ENCODE measurements at places on chromosomes 2 and 18.
A peak's percentile ranks its signal among the peaks of the same experiment; 100 is the strongest.

DNA sequence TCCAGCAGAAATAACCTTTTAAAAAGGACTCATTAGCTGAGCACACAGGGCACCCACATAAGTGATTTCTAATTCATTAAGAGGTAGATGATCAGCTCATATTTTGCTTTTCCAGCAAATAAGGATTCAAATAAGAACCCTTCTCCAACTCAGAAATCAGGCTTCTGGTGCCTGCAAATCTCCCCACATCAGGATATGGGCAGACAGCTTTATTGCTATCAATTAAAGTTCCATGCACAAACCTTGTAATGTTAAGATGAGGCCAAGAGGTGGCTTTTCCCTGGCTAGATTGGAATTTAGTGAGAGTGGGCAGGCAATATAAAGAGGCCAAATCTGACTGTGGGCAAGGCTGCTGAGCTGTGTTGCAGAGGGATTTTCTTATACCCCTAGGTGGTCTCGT is 193.6 kb downstream of the SH3RF3 start:
- DNase-seq: no peak

GRCh38 chr2:224612578-224612977 is 27.4 kb upstream of the CUL3 start:
- DNase-seq: no peak

GRCh38 chr2:18790509-18791171 is 201.3 kb upstream of the NT5C1B start:
- DNase-seq: no peak

DNA sequence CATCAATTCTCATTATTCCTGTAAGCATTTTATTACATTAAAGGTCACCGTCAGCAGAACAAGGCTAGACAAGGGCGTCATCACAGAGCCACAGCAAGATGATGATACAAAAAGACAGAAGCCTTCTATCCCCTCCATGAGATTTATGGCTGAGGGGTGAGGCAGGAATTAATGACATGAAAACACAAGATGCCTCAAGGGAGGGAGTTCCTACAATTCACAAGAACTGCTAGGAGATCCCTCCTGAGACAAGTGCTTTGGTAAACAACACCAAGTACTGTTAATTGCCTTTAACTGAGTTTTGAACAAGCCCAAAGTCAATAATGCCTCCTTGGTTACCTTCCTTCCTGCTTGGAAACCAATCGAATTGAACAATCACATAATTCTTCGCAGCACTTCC is 14.1 kb downstream of the ADD2 start:
- DNase-seq: no peak

DNA sequence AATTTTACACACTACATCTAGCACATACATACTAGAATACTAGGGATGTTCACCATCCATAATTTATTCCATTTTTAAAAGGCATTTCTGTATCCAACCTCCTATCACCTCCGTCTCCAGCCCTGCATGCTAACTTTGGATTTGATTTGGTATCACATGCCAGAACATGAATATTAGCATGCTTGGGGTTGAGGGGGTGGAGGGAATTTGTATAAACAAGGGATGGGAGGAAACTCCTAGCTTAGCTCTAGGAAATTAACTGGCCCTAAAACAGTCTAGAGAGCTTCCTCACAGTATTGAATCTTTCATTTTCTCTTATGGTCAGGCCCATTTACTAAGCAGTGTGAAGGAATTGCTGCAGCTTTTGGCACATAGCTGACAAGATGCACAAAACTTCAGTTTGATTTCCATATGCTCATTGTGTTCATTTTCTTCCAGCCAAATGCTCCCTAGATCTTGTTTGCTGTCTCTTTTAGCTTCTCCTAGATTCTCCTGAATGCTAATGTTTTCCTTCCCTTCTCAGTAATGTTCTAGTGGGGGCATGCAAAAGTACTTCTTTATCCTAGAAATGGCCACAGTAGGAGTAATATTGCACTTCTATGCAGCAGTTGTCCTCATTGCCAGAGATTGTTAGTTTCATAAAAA is 135.2 kb downstream of the VWC2L start:
- no peak for DNase-seq

DNA sequence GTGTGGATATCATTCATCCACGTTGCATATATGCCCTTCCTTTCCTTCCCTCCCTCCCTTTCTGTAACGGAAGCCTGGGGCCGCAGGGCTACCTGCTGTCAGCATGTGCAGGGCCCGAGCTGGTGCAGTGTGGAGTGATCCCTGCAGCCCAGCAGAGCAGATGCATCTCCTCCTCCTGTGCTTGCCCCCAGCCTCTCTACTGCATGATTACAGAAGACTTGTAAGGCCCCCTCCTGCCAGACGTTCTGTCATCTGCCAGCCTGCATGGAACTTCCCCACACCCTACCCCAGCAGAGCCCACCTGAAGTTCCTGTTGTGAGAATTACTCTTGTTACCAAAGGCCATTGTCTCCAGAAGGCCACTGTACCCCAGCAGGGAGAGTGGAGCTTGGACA is 67.5 kb upstream of the FOSL2 start:
- DNase-seq: no peak

DNA sequence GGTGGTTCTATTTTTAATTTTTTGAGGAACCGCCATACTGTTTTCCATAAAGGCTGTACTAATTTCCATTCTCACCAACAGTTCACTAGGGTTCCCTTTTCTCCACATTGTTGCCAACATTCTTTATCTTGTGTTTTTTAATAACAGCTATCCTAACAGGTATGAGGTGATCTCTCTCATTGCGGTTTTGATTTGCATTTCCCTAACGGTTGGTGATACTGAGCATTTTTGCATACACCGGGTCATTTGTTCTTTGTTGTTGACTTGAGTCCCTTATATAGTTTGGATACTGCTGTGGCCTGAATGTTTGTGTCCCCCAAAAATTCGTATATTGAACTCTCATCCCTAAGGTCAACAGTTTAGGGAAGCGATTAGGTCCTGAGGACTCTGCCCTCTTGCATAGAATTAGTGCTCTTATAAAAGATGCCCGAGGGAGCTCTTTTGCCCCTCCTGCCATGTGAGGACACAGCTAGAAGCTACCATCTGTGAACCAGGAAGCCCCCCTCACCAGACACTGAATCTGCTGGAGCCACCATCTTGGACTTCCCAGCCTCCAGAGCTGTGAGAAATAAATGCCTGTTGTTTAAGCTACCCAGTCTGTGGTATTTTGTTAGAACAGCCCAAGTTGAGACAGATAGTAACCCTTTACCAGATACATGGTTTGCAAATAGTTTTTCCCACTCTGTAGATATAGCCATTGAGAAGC is 4.7 kb downstream of the IMP4 start:
- no peak for DNase-seq

GRCh38 chr2:233433794-233434193 is 79.5 kb downstream of the DGKD start:
- DNase-seq: no peak

DNA sequence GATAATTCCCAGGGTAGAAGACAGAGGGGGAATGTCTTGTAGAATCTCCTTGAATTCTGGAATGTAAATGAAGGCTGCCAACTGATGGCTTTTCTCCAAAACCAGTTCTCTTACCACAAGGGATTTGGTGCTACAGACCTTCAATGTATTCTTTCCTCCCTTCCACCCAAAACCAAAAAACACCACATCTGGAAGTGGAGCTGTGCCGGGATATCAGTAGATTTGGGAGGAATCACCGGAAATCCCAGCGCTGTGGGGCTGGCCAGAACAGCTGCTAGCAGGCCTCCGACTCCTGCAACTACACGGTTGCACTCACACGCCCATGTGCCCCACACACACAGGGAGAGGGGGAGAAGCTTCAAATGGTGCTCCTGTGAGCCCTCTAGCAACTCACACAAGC is 45.7 kb downstream of the RPL31 start:
- no peak for DNase-seq

DNA sequence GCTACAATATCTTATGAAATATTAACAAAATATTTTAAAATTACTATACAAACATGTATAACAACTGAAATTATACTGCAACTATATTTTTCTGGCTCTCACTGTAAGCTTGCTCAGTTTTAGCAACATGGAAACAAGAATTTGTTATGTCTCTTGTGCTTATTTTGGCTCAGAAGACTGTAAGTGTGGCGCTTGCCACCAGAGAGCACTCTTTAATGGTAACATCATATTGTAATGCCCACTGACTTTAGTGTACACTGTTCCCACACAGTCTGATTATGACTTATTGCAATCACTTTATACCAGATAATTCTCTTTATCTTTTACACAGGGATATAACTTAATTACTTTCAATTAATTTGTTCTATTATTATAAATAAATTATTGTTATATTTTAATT is 1500.6 kb upstream of the TMEFF2 start:
- DNase-seq: peak; percentile 4

- DNase-seq: no peak
Observed at GRCh38 chr2:47198985-47199451, 43.9 kb upstream of the STPG4 start.

GRCh38 chr18:48216639-48217257 is 192.4 kb downstream of the ZBTB7C start:
- no peak for DNase-seq

- no peak for DNase-seq
Observed at GRCh38 chr2:167181134-167181533, 292.9 kb downstream of the XIRP2 start.

GRCh38 chr2:33052361-33052735 is 105.6 kb downstream of the LTBP1 start:
- DNase-seq: no peak

DNA sequence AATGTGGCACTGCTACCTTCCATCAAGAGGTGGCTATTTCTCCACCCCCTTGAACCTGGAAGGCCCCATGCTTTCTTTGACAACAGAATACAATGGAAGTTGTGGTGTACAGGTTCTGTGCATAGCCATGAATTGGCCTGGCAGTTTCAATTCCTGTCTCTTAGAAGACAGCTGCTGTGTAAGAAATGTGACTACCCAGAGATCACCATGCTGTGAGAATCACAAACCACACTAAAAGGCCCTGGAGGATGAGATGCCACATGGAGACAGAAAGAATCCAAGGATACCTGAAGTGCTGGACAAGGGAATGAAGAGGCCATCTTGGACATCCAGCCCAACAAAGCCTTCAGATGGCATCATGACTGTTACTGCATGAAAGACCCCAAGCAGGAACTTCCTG is 47.7 kb upstream of the EHBP1 start:
- DNase-seq: no peak

GRCh38 chr2:174796319-174796771 is 32.1 kb upstream of the CHRNA1 start:
- DNase-seq: peak; percentile 30

DNA sequence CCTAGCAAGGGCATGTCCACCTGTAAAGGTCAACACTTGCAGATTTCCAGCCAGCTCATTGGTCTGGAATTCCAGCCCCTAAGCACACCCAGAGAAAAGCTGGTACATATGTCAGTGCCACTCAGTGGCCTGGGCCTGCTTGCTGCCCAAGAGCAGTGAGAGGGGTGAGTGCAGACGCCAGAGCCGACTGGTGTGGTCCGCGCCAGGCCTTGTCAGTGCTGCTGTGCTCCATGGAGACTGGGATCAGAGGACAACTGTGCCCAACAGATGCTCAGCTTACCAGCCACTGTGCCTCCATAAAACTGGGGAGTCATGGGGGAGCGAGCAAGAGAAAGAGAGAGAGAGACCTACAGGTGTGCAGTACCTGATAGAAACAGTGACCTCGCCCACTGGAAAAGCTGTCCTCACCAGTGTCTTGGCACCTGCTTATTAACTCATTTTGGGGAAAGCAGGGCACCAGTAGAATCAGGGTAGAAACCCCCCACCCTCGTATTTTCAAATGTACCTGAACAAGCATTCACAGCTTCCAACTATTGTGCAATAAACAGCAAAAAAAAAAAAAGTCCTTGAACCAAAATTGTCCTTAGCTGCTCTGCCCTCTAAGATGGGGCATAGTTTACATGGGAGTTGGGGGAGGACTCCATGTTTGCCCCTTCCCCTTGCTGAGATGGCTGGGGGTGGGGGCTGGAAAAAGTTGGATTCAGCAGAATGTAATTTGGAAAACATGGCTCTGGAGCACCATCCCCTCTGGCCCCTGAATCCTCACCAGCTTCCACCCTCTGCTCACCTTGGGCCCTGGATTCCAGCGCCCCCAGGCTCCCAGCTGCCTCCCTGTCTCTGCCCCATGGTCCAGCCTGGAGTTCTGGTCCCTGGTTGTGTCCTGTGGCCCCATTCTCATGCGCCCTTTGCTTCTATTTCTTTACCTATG is 1.4 kb upstream of the SP140L start:
- DNase-seq: no peak

- no peak for DNase-seq
Observed at GRCh38 chr2:105134081-105134480, 96.2 kb downstream of the MRPS9 start.

GRCh38 chr2:105521176-105521575 is 122.3 kb upstream of the FHL2 start:
- no peak for DNase-seq

DNA sequence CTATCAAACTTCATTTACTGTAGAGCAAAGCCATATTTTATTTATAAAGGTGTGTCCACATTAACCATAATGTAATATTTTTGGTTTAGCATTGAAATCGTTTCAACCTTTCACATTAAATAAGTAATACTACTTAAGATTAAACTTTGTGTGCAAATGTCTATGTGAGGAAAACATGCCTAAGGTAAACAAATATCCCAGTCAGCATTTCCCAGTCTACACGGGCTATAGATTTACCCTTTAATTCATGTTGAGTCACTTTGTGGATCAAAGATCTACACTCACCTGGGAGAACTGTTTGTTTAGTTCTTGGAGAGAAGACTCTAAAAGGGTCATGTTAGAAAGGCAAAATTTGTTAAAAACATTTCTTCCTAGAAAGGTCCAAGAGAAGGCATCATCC is 89.1 kb downstream of the ABCA12 start:
- DNase-seq: no peak

GRCh38 chr2:76998704-76999103 is 523.5 kb downstream of the LRRTM4 start:
- DNase-seq: no peak

DNA sequence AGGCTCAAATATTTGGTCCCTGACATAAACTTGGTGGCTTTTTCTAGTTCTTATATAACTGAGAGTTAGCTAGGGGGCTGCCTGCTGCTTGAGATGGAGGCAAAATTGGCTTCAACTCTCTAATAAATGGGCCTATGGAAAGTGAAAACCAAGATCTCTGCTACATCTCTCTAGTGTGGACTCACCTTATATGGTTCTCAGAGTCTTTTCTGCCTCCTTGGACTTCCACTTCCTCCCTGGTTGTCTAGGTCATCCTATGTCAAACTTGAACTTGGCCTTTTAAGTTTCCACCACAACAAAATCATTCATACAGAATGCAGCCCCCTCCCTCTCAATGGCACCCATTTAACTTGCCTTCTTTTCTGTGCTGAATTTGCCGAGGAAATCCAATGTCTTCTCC is 23.9 kb upstream of the ARHGAP25 start:
- no peak for DNase-seq

GRCh38 chr2:235371018-235371417 is 122.8 kb upstream of the AGAP1 start:
- no peak for DNase-seq

DNA sequence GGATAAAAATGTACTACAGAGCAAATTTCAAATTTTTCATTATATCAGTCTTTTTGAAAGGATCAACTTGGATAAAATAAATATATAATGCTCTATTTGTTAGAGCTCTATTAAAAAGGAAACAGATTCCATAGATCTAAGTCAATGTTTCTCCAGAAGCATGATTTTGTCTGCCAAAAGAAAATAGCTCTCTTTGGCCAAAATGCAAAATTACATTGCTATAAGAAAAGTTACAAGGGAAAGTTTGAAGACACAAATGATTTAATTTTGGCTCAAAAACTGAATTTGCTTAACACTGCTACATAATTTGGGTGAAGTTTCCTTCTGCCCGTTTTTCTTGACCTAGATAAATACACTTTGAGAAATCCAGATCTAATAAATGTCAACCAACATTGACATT is 15.7 kb downstream of the C2orf69 start:
- DNase-seq: no peak

GRCh38 chr2:86253424-86253823 is 54.2 kb downstream of the MRPL35 start:
- no peak for DNase-seq
